ENCODE measurements at places on chromosomes 1 and 21.
A peak's percentile ranks its signal among the peaks of the same experiment; 100 is the strongest.

DNA sequence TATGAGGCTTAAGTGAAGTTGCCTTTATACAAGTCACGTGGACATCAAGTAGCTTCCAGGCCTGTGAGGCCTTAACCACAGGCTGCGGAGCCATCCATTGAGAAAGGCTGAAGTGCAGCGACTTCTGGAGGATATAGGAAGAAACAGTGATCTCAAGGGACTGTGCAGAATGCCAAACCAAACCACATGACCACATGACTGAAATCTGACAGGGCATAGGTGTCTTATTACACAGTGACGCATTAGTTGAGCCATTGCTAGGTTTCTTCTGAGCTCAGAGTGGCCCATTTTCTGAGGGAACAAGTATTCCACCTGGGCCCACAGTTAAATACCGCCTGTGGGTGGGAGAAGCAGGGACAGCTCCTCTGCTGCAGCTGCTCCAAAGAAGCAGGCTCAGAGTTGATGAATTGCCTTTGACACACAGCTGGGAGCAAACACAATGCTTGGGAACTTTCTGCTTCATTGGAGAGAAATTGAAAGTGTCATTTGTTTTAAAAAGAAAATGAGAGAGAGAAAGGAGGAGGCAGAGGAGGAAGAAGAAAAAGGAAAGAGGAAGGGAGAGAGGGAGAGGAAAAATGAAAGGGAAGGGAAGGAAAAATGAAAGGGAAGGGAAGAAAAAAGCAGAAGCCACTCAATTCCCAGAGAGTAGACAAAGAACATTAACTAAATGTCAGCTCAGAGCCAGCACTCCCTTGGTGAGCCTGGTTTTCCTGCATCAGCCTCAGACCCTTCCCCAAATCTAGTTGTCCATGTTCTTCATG is 94.4 kb downstream of the COLGALT2 start:
- peak; percentile 44 for DNase-seq

GRCh38 chr1:30754684-30755171 is 2.8 kb downstream of the LAPTM5 start:
- no peak for DNase-seq

- DNase-seq, result no peak
Observed at GRCh38 chr1:77382366-77382765, 100.5 kb downstream of the AK5 start.

DNA sequence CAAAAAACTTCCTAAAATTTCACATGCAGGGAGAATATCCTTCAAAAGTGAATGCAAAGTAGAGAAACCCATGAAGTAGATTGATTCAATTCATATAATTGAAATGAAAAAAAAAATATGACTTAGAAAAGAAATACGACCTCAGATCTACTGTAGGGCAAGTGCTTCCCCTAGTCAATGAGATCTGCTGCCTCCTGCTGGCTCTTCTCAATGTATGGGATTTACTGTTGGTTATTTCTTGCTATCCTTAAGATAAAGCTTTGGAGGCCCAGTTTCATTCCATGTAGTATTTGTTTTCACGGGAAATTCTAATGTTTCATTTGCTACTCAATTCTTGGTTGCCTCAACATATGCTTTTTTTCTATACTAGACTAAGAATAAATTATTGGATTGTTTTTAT is 46.2 kb downstream of the ZNF648 start:
- DNase-seq, result no peak

- no peak for DNase-seq
Observed at GRCh38 chr1:1470626-1471388, 758 bp upstream of the ATAD3B start.

- no peak for DNase-seq
Observed at GRCh38 chr1:110255392-110255787, 45.3 kb downstream of the KCNC4 start.

DNA sequence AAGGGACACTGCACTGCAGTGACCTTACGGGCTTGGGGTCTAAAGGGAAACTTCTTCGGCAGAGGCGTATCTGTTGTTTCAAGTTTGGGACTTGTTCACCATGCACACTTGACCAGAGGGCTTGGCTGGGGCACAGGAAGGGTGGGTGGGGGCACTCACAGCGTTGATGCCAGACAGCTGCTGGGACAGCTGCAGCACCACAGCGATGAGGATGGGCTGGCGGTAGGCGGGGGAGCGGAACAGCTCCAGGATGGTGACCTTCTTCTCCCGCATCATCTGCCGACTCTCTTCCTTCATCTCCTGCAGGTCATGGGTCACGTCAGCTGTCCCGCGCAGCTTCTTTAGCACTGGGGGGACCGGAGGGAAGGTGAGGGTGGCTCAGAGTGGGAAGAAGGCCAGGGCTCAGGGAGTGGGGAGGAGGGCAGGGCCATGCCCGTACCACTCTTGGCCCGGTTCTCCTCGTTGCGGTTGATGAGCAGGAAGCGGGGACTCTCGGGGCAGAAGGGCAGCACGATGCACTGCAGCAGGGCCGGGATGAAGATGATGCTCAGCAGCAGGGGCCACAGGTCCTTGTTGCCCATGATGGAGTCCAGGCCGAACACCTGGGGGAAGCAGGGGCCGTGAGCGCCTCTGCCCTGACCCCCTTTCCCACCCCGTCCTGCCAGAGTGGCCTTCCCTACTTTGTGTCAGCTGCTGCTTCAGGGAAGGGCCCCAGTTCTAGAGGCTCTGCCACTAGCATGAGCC is 29.1 kb downstream of the SLC2A1 start:
- no peak for DNase-seq

- no peak for DNase-seq
Observed at GRCh38 chr1:151157067-151157531, 650 bp downstream of the TNFAIP8L2 start.

DNA sequence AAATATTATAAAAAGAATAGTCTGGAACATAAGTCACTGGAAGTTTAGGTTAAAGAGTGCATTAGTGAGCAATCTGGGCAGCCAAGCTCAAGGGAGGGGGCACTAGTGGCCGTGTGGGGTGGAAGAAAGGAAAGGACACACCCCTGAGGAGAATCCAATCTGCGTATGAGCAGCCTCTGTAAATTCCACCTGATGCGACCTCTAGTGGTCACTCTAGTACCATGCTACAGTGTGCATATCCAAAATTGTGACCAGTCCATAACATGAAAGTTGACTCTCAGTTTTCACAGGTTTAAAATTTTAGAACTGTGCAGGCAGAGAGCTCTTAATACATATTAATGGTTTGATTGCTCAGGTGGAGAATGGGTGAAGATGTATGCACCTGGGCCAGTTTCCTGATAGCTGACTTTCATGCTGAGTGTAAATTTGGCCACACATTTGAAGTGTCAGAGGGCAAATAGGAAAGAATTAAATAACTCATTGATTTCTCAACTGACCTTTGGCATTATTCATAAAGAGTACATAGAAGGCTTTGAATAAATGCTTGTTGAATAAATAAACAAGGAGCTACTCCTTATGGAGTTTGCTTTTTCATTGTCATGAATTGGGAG is 105.9 kb upstream of the C21orf91 start:
- DNase-seq, result peak; percentile 22

DNA sequence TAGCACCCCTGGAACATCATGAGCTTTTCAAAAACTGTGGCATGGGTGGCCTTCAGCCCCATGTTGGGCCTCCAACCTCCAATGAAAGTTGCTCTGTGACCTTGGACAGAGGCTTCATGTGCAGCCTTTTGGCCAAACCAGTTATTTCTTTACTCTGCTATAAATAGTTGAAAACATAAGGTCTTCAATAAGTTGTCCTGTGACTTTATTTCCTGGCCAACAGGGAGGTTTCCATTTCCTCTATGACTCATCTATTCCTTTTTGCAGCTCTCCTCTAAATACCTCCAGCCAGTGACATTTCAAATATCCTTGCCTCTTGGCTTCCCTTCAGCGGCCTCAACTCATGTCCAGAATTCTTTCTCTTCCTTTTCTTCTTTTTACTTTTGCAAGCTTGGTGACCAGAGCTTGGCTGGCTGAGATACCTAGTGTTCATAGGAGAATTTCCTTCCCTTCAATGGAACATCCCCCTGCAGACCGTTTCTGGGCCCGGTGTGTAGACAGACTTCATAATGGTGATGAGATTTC is 22.7 kb upstream of the TRIM67 start:
- DNase-seq, result no peak

GRCh38 chr1:160520582-160520981 is 2.5 kb downstream of the SLAMF6 start:
- no peak for DNase-seq

DNA sequence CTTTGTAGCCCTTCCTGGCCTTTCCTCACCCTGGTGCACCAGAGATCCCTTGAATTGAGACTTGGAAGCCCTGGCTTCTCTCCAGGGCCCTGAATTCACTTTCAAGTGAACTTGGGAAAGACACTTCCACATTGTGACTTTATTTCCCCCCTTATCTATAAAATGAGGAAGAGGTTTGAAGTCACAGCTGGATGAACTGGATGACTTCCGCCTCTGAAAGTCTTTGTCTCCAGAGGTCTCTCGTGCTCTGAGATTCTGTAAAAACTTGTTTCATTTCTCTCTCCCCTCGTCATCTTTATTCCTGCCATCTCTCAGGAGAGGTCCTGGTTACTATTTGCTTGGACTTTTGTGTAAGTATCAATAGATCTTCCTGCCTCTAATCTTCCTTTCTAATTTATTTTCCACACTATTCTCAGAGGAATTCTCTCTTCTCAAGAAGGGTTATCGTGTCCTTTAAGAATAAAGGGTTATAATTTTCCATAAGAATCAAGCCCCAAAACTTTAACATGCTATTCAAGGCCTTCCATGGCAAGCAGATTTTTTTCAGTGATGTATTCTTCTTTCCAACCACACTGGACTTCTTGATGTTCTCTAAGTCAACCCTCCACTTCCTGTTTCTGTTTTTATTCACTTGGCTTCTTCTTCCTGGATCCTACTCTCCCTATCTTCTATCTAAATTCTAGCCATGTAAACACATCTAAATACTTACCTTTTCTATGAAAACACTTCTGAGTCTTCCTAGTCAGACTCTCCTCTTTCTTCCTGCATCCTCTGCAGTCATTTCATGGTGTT is 6.5 kb upstream of the RPTN start:
- no peak for DNase-seq

GRCh38 chr1:19179597-19180264 is 30.3 kb downstream of the UBR4 start:
- no peak for DNase-seq

DNA sequence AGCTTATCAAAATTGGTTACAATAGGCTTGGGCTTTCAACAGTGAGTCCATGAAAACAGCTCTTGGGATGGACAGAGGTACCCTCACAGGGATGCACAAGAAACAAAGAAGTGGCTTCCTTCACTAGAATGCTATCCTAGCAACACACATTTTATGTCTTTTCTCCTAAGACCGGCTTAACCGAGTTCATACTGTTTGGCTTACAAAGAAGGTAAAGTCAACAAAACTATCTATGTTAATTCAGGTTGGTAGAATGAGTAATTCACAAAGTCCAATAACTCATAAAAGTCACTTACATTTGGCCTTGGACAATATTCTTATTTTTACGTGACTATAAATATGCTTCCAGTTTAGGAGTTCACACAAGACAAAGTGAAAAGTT is 9.0 kb downstream of the ERG start:
- no peak for DNase-seq

DNA sequence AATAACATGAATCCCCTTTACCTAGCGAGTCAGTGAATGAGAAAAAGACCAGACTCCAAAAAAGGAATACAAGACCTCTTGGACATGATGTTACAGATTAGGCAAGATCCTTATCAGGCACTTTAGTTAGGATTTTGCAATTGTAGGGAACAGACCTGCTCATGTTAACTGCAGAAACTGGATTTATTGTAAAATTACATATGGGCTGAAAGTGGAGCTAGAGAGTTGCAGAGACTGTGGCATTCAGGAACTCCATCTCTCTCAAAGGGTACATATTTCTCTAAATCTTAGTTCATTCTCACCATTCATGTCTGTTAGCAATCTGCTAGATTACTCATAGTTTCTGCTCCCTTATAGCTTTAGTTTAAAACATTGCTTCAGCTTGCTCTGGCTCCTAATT is 142.2 kb downstream of the PAPPA2 start:
- DNase-seq, result no peak

GRCh38 chr1:119865627-119866026 is 30.7 kb downstream of the ADAM30 start:
- no peak for DNase-seq

GRCh38 chr1:65921446-65921845 is 128.8 kb downstream of the PDE4B start:
- DNase-seq, result no peak

- DNase-seq, result no peak
Observed at GRCh38 chr1:198280080-198280479, 123.3 kb downstream of the NEK7 start.

GRCh38 chr1:117895482-117896114 is 33.8 kb downstream of the GDAP2 start:
- DNase-seq, result peak; percentile 22

DNA sequence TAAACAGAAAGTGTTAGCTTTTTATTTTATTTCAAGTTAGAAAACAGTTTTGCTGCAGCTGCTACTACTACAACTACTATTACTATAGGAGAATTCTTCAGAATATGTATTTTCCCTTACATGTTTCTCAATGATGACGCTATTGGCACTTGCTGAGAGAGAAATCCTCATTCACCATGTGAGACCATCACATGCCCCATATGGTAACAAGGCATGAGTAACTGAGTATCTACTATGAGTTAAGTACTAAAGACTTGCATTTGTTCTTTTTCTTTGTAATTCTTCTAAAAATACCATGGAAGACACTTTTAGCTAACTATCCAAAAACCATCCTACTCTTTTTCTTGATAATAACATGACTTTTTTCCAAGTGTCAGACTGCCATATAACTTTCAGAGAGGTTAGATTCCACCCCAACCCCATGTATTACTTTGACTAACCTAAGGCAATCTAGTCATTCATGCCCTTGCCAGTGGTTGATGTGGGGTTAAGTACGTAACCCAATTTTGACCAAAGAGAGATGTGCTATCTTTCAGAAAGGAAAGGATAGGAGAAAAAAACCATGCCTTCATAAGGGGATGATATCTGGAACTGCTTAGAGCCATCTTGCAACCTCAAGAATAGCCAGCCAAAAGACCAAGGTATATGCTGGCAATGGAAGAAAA is 42.9 kb downstream of the COP1 start:
- no peak for DNase-seq

DNA sequence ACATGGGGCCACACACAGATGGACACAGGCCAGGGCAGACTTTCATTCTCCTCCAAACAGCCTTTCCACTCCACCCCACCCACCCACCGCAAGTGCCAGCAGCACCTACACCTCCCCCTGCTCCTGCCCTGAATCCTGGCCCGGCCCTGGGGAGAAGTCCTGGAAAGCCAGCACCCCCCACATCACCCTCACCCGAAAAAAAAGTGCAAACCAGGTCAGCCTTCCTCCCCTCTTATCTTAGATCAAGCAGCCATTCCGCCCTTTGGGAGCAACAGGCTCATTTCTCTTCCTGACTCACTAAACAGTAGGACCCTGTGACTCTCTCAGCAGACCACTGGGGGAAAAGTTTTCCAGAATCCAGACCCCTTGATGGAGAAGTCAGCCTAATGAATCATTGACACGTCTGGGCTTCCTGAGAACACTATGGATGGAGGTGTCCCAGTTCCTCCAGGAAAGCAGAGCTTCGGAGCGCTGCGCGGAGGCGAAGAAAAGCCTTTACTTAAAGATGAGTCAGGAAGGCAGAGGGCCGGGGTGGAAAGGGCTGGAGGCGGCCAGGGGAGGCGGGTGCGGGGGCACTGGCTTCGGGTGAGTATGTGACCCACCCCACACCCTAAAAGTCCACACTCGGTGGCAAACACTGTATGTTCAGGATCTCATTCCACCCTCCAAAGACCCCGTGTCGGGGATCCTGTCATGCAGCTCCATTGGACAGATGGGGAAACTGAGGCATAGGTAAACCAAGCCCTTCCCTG is 588.7 kb downstream of the MATN1 start:
- DNase-seq, result no peak

All from SK-N-MC (cell line).